Left lung (tissue), 14 donors: ENCODE measurements at places on chromosomes 1 and 21. TPM values are rescaled to one million over a fixed set of nuclear protein-coding genes. Genes with fewer than 3 reads are reported as not detected.

DNA sequence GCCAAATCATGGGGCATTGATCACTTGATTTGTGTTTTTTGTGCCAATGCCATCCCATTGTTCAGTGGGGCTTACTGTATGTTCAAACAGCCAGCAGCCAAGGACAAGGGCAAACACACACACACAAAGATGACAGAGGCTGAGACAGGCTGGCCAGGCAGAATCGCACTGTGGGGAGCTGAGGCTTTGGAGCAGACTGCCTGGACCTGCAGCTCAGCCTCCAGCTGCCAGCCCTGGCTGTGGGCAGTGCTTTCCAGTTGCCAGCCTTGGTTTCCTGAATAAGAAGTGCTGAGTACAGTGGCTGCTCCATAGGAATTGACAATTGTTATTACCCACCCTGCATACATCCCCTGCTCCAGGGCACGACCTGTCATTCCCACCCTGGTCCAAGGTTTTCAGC is 16.9 kb upstream of the PCP4 start:
- DNase-seq = no peak

GRCh38 chr1:223223091-223223995 is 80.3 kb upstream of the TLR5 start:
- DNase-seq = no peak

LAMB3 gene
- 54.1 TPM for polyA plus RNA-seq

- DNase-seq = peak; percentile 20
Observed at GRCh38 chr1:8858888-8859706, 19.4 kb downstream of the ENO1 start.

GRCh38 chr1:71312545-71312944 is 231.7 kb upstream of the ZRANB2 start:
- no peak for DNase-seq

TNFRSF9 gene
- polyA plus RNA-seq = 0.11 TPM

DNA sequence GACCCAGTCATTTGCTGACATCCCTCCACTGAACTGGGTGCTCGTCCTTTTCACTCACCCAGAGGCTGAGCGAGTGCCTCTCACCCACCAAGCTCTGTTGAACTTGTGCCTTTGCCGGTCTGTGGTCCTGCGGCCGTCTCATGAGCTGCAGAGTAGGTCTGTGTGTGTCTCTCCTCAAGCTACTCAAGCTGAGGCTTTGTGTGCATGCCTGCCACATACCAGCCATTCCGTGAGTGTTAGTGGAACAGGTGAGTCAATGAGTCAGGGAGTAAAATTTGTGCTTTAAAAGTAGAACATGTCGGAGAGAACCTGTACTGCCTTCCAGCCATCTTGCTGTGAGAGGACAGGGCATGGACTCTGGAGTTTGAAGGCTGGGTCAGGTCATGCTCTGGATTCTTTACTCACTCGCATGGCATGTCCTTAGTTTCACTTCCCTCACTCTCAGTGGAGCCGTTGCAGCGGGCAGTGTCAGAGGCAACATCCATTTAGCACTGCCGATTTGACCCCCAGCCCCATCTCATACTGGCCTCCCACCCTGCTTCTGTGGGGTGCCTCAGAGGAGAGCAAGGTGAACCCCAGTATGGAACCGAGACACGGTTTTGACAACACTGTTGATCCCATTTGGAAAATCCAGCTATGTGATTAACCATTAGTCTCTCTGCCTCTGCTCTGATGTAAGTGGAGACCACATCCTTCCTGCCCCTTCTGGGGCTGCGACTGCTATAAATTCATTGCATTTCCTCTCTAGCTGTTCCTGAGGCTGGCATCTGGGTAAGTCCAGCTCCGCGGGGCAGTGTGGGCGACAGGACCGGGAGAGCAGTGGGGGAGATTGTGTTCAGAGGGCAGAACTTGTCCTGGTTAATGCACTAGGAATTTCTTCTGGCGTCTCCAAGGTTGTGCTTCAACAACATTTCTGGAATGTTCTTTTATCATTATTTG is at the start of gene NLRP3:
NLRP3 (plus strand) TSS at position 751 of the 939 bp plus-strand sequence. CDS start 2,628 bp downstream, outside the sequence.
- DNase-seq = no peak

DNA sequence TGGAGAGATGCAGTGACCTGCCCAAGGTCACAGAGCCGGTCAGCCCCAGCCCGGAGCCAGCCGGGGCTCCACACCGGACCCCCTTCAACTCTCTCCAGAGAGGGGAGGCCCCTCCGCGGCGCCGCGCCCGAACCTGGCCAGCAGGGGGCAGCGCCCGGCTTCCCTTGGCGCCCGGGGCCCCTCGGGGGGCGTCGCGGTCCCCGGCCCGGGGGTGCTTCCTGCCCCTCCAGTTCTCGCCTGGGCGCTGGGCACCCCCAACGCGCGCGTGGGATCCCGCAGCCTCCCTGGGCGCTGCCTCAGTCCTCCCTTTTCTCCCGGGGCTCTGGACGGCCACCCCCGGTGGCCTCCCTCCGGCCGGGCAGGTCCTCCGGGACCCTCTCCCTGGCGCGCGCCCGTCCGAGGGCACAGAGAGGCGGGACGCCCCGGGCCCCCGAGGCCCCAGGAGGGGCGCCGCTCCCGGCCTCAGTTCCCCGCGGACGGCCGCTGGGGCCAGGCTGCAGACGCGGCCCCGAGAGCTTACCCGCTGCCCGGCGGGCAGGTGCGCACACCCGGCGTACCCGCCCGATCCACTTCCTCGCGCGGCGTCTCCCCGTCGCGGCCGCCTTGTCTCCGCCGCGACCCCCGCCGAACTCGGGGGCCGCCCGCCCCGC is 406 bp downstream of the HTR1D start:
- DNase-seq = no peak

DNA sequence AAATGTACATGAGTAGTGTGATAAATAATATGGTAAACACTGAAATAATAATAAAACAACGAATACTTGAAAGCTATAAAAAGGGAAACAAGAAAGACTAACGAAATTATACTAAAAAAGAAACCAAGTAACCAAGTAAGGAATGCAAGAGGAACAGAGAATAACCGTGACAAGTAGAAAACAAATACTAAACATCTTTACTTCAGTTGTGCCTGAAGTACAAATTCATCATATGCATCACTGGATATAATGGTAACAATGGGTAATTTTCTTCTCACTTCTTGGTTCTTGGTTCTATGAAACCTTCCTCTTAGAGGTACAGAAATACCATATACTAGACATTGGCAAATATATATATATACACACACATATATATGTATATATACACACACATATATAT is 1093.6 kb upstream of the B3GALT2 start:
- no peak for DNase-seq
